A375 (cell line): ENCODE measurements at places on chromosomes 11 and 22. TPM values are rescaled to one million over a fixed set of nuclear protein-coding genes. Genes with fewer than 3 reads are reported as not detected.

Gene FAM227A
- total RNA-seq = 0.60 and 0.82 TPM in 2 replicates

Gene SDHAF2
- 45.7 and 53.0 TPM in 2 replicates for total RNA-seq

Gene TBX10
- not detected in 2 replicates for total RNA-seq

Gene SMTNL1
- total RNA-seq = not detected in 2 replicates

Gene USP2
- 1.3 and 1.8 TPM in 2 replicates for total RNA-seq

Gene RIMBP3B
- 0.53 TPM in 2 replicates for total RNA-seq

Gene TIGD3
- 1.2 and 1.4 TPM in 2 replicates for total RNA-seq

Gene DTX4
- total RNA-seq = 0.30 and 0.90 TPM in 2 replicates

Gene GPR83
- 0.08 TPM in 1 of 2 replicates, not detected in the other for total RNA-seq

Gene SLC22A12
- total RNA-seq = not detected in 2 replicates

Gene IL18
- total RNA-seq = 1.2 and 3.5 TPM in 2 replicates

Gene SPDYC
- total RNA-seq = not detected in 2 replicates
